ENCODE measurements at places on chromosomes 2 and 18.

DNA sequence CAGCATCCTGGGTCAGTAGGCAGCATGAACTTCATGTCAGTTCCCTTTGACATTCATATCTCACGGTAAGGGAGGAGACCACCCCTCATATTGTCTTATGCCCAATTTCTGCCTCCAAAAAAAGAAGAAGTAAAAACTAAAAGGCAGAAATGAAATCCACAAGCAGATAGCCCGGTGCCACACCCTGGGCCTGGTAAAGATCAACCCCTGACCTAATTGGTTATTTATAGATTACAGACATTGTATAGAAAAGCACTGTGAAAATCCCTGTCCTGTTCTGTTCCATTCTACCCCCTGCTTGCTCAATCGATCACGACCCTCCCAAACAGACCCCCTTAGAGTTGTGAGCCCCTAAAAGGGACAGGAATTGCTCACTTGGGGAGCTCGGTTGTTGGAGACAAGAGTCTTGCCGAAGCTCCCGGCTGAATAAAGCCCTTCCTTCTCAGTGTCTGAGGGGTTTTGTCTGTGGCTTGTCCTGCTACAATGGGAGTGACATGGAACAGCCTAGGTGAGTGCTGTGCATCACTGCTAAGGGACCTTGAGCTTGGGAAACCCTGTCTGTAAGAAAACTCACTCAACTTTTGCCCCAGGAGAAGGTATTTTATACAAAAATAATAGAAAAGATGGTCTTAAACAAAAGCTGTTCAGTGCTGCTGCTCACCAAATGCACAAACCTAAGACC lies 11.1 kb downstream of the NDUFV2 start:
- DNase-seq: no peak

DNA sequence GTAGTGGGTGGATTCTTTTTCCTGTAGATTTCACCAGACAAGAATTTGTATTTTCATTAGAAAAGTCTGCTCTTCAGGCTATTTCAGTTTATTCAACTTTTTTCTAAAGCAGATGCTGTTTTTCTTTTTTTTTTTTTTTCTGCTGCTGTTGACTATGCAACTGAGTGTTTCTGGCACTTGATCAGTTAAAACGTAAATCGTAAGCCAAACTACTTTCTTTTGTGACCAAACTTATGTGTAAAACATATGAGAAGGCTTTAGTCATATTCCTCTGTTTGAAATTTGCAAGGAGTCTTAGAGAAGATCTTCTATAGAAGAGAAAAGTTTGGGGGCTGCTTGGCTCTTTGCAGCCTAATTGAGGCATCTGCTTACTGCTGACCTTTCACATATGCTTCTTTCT lies 170.1 kb downstream of the PARD3B start:
- no peak for DNase-seq

DNA sequence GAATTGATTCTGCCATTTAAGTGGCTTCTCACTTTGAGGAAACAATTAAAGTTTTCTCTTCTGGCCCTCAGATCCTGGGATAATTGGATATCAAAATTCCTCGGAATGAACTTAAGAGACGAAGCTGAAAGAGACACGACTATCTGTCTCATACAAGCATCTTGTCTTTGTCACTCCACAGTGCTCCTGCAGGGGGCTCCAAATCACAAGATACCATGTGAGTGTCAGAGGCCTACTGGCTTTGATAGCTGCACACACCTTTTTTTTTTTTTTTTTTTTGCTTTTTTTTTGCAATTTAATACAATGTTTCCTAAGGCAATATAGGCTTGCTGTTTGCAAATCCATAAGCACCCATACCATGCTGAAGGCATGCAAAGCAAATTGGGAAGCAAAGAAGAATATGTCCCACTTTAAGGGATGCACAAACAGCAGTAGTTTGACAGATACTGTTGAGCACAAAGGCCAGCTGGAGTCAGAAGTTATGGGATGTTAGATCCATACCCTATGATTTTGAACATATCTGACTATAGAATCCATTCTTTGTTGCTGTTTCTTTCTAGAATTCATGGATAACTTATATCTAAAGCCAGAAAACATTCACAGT lies 109.0 kb upstream of the CBLN2 start:
- DNase-seq: no peak

- DNase-seq: no peak
These were observed 42.1 kb downstream of the TOGARAM2 start for GRCh38 chr2:29023188-29023587.

DNA sequence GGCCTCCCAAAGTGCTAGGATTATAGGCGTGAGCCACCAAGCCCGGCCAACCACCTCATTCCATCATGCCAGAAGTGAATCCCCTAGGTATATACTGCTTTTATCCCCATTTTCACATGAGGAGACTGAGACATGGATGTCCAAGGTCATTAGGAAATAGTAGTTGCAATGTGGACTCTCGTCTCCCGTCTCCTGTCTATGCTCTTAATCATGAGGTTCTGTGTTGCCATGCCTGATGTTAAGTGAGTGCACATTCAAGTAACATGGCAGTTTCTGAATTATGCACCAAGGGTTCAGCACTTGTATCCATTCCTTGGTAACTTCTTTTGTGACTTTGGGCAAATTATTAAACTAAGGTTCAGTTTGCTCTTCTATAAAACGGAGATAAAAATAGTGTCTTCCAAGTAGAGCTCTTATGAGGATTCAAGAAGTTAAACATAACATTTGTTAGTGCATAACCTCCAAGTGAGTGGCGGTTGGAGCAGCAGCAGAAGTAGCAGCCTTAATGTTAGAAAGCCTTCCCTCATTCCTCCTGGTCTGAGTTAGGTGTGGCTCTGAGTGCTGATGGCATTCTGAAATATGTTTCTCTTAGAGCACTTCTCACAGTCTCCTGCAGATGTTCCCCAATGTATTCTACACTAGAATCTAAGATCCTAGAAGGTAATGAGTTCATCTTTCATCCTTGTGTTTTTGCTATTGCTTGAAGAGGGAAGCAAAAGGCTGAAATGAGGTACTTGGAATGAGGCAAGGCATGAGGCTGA lies 21.9 kb downstream of the SOCS6 start:
- DNase-seq: no peak

- DNase-seq: no peak
These were observed 31.6 kb downstream of the INPP5D start for GRCh38 chr2:233091595-233092375.

DNA sequence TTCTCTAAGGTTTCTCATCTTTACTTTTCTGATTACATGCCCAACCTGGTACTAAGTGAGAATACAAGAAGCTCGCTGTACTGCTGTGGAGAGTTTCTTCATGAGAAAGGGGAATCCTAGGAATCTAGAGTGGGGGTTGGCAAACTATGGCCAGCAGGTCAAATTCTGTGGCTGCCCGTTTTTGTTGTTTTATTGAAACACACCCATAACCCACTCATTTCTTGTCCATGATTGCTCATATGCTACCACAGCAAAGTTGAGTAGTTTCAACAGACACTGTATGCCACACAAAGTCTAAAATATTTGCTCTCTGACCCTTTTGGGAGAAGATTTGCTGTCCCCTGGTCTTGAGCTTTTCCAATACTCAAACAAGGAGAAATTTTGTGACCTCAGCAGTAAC lies 58.8 kb downstream of the C2orf74 start:
- no peak for DNase-seq

DNA sequence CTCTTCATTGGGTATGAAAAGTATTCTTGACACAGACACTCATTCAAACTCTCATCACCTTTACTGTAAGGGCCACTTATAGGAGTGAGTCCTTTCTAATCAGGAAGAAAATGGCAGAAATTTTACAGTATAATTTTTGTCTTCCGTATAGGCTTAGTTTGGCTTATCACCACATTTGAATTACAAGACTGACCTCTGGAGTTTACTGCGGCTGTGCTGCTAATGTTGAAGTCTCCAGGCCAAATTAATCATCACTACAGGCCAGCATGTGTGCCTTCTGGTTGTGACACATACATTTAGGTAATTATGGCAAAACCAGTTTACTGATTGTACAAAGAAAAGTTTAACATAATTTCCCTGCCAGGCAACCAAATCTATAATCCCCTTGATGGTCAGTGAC lies 753.6 kb upstream of the GCFC2 start:
- no peak for DNase-seq

All from right forelimb (tissue), 1 donor.